SJCRH30 (cell line): ENCODE measurements at places on chromosomes 12 and 14. TPM values are rescaled to one million over a fixed set of nuclear protein-coding genes. Genes with fewer than 3 reads are reported as not detected.

PTPRR gene
- 0.49 and 0.94 TPM in 2 replicates for total RNA-seq

NTN4 gene
- 1.7 and 2.7 TPM in 2 replicates for total RNA-seq

ANO4 gene
- total RNA-seq: 0.16 and 0.18 TPM in 2 replicates

NRXN3 gene
- 0.02 TPM in 1 of 2 replicates, not detected in the other for total RNA-seq

SMCO2 gene
- total RNA-seq: not detected in 2 replicates

DENND5B gene
- total RNA-seq: 20.8 and 22.4 TPM in 2 replicates

ACRBP gene
- 0.28 TPM in 1 of 2 replicates, not detected in the other for total RNA-seq

OR6S1 gene
- not detected in 2 replicates for total RNA-seq

KRT80 gene
- total RNA-seq: 45.7 and 49.0 TPM in 2 replicates

SYNDIG1L gene
- not detected in 2 replicates for total RNA-seq

LRFN5 gene
- total RNA-seq: 11.1 and 13.0 TPM in 2 replicates

TMEM63C gene
- 4.5 and 5.2 TPM in 2 replicates for total RNA-seq

SMOC1 gene
- total RNA-seq: 12.8 and 15.6 TPM in 2 replicates

PZP gene
- total RNA-seq: not detected in 2 replicates

TBX5 gene
- total RNA-seq: not detected in 2 replicates

KLRC4 gene
- total RNA-seq: not detected in 2 replicates

CLEC4D gene
- 0.61 TPM in 1 of 2 replicates, not detected in the other for total RNA-seq

KLRK1 gene
- total RNA-seq: not detected in 2 replicates

RNASE1 gene
- total RNA-seq: not detected in 2 replicates

PPFIA2 gene
- total RNA-seq: 3.7 and 10.2 TPM in 2 replicates

SNAPC1 gene
- total RNA-seq: 7.0 and 8.8 TPM in 2 replicates

HELB gene
- 16.2 and 20.4 TPM in 2 replicates for total RNA-seq

RHEBL1 gene
- total RNA-seq: 8.8 and 9.0 TPM in 2 replicates

C14orf39 gene
- 0.86 and 1.9 TPM in 2 replicates for total RNA-seq

LRTM2 gene
- not detected in 2 replicates for total RNA-seq

HOXC12 gene
- not detected in 2 replicates for total RNA-seq

CCER1 gene
- not detected in 2 replicates for total RNA-seq

ACTR6 gene
- total RNA-seq: 25.2 TPM in 2 replicates

NIN gene
- total RNA-seq: 28.8 and 34.3 TPM in 2 replicates

PTPRO gene
- 0.15 and 0.22 TPM in 2 replicates for total RNA-seq

GPD1 gene
- 0.23 and 0.24 TPM in 2 replicates for total RNA-seq

MCRS1 gene
- total RNA-seq: 55.9 and 57.0 TPM in 2 replicates

ZNF268 gene
- total RNA-seq: 6.3 and 8.3 TPM in 2 replicates

RAD9B gene
- total RNA-seq: 1.1 and 2.7 TPM in 2 replicates

FGF6 gene
- total RNA-seq: not detected in 2 replicates

RNF10 gene
- total RNA-seq: 43.9 and 48.5 TPM in 2 replicates

RNF212B gene
- not detected in 2 replicates for total RNA-seq

KCNC2 gene
- total RNA-seq: not detected in 2 replicates

OTUB2 gene
- 0.51 and 0.55 TPM in 2 replicates for total RNA-seq
